ENCODE measurements at places on chromosomes 1 and 21. TPM values are rescaled to one million over a fixed set of nuclear protein-coding genes. Genes with fewer than 3 reads are reported as not detected.

Gene PADI2
- polyA plus RNA-seq, result 3.6 TPM

Gene CCDC27
- polyA plus RNA-seq, result 0.02 TPM

Gene LCE2C
- polyA plus RNA-seq, result 1.7 TPM

Gene KIF17
- polyA plus RNA-seq, result 1.0 TPM

Measured in thymus (tissue), 14 donors.